Endothelial cell of umbilical vein (primary cell): ENCODE measurements at places on chromosomes 7 and 10. TPM values are rescaled to one million over a fixed set of nuclear protein-coding genes. Genes with fewer than 3 reads are reported as not detected.

Gene TBXAS1
- total RNA-seq: 2.3 and 4.3 TPM in 2 replicates

Gene PNLIPRP1
- total RNA-seq: not detected in 2 replicates

Gene NPTX2
- 0.42 and 0.53 TPM in 2 replicates for total RNA-seq

Gene RNF32
- total RNA-seq: not detected in 2 replicates

Gene PTN
- not detected in 2 replicates for total RNA-seq

Gene HABP2
- total RNA-seq: not detected in 2 replicates

Gene PPP1R3C
- total RNA-seq: 0.74 and 1.6 TPM in 2 replicates

Gene ZNF777
- total RNA-seq: 11.1 and 12.2 TPM in 2 replicates

Gene KLF14
- not detected in 2 replicates for total RNA-seq

DNA sequence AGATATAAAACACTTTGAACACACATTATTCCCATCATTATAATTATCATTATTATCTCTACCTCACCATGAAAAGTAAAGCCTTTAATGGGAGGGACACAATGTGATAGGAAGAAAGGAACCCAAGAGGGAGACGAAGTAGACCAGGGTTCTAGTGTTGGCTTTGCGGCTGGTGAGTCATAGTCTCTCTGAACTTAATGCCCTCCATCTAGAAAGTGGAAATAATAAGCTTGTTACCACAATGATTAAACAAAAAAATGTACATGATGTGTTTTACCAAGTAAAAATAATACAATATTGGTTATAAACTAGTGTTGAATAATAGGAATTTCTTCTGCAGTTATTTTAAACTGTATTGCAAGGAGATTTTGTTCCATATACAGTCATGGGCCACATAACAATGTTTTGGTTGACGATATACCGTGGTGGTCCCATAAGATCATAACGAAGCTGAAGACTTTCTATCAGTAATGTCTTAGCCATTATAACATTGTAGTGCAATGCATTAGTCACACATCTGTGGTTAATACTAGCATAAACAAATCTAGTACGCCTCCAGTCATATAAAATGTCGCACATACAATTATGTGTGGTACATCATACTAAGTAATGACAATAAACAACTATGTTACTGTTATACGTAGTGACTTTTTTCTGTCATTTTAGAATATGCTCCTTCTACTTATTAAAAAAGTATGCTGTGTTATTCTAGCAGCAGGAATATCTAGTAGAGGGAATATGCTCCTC lies 450.6 kb upstream of the SORCS1 start:
- DNase-seq: no peak

- no peak for DNase-seq
These were observed 182.8 kb upstream of the CDC14C start for GRCh38 chr7:48741545-48741944.

- DNase-seq: no peak
These were observed 291.4 kb downstream of the TNS3 start for GRCh38 chr7:47290466-47290865.

GRCh38 chr10:34861293-34862021 lies 46.4 kb upstream of the PARD3 start:
- DNase-seq: no peak

- no peak for DNase-seq
These were observed 66.5 kb downstream of the EPDR1 start for GRCh38 chr7:37986908-37987330.

DNA sequence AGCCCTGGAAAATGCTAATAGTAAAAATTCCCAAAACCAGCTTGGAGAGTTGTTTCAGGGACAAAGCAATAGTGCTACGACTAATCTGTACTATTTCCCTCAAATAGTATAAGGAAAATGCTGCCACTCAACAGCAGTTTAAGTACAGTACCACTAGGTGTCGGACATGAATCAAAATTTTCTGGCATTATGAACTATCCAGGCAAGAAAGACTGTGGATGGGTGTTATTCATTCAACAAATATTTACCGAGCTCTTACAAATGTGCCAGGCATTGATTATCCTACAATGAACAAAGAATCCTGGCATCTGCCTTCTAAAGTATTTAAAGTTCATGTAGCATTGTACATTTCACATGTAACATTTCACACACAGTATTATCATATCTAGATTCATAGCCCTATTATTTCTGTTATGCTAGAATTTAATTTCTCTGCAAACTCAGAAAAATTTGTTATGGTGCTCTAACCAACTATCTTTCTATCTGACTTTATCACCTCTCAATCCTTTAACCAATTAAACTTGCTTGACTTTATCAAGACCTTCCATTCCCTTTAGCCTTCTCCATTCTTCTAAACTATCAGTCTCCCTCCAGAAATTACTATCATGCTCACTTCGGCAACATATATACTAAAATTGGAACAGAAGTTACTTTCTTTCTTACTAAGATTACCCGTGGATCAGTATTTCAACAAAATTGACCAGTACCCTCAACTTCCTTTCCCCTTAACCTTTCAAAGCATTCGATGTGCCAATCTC lies 80.6 kb downstream of the ARHGAP21 start:
- peak; percentile 78 for DNase-seq

DNA sequence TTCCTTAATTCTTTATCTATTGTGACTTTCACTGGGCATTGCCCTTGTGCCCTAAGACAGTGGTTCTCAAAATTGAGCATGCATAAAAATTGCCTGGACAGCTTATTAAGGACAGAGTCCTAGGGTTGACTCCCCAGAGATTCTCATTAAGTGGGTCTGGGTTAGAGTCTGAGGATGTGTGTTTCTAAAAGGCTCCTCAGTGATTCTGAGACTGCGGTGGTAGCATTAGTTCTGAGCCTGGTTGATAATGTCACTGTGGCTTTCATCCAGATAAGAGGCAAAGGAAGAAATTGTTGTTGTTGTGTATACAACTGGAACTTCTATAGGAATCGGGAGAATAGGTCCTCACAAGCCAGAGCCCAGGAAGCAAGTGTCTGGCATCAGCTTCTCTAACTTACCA lies 1.3 kb downstream of the IFIT2 start:
- no peak for DNase-seq

DNA sequence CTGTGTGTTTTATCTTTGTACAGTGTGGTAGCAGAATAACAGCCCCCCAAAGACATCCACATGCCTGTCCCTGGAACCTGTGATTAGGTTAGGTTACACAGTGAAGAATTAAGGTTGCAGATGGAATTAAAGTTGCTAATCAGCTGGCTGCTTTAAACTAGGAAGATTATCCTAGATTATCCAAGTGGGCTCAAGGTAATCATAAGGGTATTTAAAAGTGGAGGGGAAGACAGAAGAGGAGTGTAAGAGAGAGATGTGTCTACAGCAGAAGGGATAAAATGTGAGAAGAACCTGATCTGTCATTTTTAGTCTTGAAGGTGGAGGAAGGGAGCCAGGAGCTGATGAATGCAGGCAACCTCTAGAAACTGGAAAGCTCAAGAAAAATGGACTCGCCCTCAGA lies 117.6 kb downstream of the ARHGAP22 start:
- no peak for DNase-seq

DNA sequence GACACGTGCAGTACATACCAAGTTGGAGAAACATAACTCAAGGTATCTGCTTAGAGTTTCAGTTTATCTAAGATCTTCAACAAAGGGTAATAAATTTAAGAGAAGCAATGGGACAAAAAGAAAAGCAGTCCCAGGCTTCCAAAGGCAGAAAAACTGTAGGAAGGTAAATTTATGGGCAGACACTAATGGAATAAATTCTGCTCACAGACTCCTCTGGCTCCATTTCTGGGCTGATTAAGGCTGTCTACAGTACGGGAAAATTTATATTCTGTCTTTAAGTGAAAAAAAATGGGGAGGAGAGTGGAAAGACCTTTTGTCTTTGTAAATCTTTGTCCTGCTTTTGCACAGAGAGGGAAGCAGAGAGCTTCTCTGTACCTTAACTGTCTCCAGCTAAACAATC lies 587.5 kb upstream of the IGFBP3 start:
- no peak for DNase-seq

- no peak for DNase-seq
These were observed 310.7 kb downstream of the WDR37 start for GRCh38 chr10:1366811-1367425.

DNA sequence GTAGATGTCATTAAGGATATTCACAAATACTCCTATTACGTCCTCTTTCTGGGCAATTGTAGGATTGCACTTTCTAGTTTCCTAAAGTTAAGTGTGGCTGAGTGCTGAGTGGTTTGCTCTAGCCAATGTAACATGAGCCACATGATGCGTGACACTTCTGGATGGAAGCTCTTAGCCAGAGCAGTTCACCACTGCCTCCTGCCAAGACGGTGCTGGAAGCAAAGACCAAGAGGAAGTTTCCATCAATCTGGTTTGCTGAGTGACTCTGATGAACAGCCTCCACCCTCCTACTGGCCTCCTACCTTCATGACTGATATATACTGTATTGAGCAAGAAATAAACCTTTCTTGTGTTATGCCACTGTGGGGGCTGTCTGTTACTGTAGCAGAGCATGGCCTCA lies 318.1 kb downstream of the KCNMA1 start:
- no peak for DNase-seq

DNA sequence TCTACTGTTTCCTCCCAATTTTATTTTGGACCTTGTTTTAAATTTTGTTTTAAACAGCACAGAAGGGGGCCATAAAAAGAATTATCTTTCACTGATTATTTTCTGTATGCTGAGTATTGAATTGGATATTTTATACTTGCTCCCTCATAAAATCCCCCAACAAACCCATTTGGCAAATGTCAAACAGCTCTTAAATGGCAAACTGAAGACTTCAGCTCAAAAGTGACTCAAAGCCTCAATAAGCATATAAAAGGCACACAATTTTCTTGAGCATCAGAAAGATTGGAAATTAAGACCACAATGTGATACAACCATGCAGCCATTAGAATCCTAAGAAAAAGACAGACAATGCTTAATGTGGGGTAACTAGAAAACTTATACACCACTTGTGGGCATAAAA lies 199.2 kb downstream of the SEMA3E start:
- no peak for DNase-seq

DNA sequence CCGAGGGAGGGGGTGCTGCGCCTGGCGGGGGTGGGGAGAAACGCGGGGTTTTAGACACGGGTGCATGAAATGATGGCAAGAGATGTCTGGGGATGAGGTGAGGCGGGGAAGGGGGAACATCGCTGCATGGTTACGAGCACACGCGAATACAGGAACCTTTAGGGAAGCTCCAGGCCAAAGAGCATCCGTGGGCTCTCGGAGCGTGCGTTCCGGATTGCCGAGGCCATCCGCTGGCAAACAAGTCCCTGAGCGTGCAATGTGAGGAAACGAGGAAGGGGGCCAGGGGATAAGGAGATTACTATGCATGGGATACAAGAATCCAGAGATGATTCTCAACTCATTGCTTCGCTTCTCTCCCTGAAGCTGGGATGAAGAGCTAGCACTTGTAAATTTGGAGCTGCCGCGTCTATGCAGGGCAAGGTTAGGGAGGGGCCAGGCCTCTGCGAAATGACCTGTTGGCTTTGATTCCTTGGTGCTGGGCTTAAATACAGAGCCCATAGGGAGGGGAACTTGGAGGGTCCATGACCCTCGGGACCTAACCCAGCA lies 520 bp upstream of the WNT2 start:
- DNase-seq: peak; percentile 20

GRCh38 chr10:19819419-19820033 lies 3.3 kb downstream of the PLXDC2 start:
- DNase-seq: peak; percentile 58

DNA sequence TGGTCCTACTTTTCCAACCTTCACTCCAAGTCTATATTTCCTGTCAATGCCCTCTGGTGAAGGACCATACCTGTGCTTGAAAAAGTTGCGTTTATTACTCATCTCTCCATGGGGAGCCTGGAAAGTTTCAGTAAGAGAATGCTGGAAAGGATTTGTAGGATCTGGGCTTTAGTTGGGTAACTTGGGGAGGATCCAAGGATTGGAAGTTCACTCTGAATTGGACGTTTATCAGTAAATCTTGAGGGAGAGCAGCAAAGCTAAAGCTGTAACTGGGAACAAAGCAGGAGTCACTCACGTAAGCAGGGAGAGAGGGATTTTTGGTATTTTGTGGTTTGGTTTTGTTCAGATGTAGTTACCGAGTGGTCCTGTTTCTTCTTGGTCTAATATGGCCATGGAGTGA lies 51.4 kb upstream of the NPVF start:
- DNase-seq: no peak

DNA sequence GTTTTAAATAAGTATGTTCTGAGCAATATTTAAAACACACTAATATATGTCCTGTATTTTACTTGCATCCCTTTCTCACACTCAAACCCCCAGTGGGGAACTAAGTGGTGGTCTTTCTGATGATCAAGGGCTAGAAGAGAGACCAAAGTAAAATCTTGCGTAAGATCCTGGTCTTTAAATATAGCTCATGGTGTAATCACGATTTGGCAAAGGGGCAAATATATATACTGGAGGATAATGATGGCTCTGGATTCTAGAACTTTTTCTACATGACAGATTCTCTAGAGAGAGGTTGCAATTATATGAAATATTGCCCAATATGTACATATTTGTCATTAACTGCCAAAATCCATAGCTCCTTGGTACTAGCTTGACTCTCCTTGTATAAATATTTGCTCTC lies 438.3 kb downstream of the NXPH1 start:
- no peak for DNase-seq

DNA sequence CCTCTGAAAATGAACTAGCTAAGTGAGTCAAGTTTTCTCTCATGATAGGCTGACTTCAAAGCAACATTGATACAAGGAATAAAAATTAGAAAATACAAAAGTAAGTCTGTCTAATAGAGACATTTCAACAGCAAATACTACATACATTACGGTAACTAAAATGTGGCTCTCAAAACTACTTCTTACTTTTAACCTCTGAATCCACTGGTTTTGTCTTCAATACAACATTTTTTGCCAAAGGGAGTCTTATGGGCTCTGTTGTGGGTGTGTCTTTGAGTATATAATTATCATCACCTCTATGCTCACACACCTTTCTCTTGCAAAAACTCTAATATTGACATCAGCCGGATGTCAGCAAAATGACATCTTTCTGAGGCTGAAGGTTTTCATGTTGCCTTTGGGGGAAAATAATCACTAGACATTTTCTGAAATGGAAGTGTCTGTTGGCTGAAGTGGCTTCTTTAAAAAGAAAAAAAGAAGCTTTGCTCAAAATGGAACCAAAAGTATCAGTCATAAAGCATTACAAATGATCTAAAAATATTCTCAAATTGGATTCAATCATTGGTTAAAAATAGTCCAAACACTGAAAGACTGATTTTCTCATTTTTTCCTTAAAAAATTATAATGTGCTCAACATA lies 41.8 kb upstream of the FAM133B start:
- no peak for DNase-seq

- DNase-seq: no peak
These were observed 227.8 kb downstream of the GLRX3 start for GRCh38 chr10:130363899-130364445.

- DNase-seq: no peak
These were observed 57.1 kb upstream of the DYNC1I1 start for GRCh38 chr7:95715274-95715673.

- no peak for DNase-seq
These were observed 63.2 kb downstream of the TNRC18 start for GRCh38 chr7:5360451-5360850.

DNA sequence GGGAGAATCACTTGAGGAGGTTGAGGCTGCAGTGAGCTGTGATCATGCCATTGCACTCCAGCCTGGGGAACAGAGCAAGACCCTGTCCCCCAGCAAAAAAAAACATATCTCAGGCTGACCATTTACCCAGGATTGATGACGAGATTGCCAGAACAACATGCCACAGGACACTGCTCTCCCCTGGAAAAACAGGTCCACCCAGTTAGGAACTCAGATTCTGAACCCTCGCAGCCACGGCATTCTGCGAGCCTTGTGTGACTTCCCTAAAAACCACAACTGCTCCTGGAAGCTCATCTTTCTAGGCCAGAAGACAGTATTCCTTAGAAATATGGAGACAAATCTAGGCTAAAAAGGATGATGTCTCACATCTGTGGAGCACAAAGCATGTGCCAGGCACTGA lies 42.1 kb upstream of the SH2B2 start:
- no peak for DNase-seq
